ENCODE measurements at places on chromosomes 6 and 20.

DNA sequence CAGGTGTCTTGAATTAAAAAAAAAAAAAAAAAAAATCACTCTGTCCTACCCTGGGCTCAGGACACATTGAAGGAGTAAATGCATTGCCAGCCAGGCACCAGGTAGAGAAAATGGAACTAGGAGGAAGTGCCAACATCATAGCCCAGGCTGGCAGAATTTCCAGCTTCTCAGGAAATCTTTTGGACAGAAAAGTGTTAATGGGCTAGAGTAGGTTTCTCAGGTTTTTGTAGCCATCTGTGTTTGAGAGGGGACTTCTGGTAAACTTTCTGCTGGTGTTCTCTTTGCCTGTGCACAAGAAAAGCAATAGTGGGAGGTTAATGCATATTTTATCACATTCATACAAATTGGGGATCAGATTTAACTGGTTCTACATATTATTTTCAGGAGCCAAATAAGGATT, 678.3 kb upstream of the NRSN1 start:
- DNase-seq = no peak

DNA sequence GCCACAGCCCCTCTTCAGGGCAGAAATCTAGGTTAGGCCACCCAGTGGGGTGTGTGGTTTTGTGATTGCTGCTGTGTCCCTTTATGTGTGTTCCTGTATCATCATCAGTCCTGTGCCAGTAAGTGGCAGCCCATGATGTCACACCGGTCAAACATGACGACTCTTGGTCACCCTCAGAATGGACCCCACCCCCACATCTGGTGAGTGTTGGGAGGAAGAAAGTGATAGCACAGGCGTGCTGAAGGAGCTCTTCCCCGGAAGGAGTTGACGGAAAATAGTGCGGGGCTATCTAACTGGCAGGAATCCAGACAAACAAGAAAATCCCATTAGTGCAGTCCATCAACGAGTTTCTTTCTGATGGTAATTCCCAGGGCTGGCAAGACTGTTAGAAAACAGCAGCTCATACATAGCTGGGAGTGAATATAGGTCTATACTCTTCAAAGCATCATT, 33.4 kb upstream of the IL17A start:
- DNase-seq = no peak

DNA sequence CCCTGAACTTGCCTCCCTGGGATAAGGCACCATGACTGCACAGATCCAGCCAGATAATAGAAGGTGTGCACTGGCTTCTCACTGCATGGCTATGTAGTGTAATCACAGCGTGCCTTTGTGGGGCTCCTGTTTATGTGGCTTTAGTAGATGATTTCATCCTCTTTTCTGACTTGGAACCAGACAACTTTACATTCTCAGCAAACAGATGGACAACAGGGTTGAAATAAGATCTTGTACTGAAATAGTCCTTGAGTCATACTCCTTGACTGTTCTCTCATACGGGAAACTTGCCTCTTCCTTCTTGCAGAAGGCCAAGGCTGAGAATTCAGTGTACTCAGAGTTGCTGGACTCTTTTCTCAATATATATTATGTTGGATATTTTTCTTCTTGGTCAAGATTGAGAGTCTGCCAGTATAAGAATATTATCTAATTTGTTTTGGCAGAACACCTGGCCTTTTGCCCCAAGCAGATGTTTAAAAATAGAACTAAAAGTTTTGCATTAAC, 25.0 kb upstream of the RNF144B start:
- DNase-seq = no peak

DNA sequence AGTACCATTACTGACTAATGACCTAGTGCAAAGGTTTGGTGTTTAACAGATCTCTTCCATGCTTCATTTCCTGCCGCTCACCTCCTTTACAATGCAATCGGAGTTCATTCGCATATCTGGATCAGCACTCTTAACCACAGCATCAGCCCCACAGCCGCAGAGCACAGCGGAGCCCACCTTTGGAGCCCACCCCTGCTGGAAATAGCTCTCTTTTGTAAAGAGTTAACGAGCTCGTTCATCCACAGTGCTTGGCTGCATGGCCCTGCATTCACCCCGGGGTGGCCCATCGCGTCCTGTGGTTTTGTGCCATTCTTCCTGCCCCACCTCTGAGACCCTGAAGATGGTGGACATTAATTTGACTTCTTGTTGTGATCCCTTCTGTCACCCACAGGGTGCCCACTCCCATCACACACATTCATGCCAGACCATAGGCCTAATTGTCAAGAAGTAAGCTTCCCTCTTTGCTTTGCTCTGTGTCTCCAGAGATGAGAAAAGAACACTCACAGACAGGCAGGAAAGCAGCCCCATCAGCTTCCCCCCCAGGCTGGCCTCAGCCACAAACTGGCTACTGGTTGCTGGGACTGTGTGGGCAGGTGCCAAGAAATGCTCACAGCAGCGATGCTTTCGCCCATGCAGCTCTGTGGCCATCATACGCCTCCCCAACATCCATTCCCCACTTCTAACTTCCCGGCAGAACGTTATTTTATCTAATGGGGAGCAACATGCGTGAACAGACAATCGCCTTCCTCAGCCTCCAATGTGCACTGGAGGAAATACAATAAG, 167.0 kb downstream of the LRFN2 start:
- DNase-seq = no peak

DNA sequence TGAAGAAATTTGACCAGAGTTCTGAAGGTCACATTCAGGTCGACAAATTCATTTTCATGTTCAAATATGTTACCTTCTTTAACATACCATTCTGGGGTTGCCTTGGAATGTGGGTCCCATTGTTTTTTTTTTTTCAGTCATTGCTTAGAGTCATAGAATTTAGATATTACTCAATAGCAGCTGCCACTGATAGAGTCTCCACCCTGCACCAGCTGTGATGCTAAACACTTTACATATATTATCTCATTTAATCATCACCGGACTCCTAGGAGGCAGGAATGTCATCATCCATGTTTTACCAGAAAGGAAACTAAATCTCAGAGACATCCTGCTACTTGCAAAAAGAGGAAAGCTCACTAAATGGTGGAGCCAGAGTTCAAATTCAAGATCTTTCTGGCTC, 204.7 kb downstream of the ESR1 start:
- DNase-seq = no peak

- DNase-seq = no peak
Measured at GRCh38 chr20:51220293-51220706, 197.4 kb upstream of the KCNG1 start.

DNA sequence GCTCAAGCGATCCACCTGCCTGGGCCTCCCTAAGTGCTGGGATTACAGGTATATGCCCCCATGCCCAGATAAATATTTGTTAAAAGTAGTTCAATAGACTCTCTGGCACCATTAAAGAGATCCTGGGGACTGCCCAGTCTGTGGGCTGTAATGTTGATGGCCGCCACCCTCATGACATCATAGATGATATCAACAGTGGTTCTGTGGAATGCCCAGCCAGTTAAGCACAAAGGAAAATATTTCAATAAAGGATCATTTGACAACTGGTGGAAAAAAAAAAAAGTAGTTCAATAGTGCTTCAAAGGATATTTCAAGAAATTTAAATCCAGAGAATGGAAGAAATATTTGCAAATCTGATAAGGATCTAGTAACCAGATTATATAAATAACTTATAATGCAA, 1.5 kb upstream of the CRIP3 start:
- DNase-seq = no peak

All from substantia nigra (tissue), 51 donors.